Fibroblast of the aortic adventitia (primary cell): ENCODE measurements at places on chromosomes 4 and X.

- no peak for DNase-seq
These were observed 239.5 kb upstream of the HAND2 start for GRCh38 chr4:173769568-173769967.

DNA sequence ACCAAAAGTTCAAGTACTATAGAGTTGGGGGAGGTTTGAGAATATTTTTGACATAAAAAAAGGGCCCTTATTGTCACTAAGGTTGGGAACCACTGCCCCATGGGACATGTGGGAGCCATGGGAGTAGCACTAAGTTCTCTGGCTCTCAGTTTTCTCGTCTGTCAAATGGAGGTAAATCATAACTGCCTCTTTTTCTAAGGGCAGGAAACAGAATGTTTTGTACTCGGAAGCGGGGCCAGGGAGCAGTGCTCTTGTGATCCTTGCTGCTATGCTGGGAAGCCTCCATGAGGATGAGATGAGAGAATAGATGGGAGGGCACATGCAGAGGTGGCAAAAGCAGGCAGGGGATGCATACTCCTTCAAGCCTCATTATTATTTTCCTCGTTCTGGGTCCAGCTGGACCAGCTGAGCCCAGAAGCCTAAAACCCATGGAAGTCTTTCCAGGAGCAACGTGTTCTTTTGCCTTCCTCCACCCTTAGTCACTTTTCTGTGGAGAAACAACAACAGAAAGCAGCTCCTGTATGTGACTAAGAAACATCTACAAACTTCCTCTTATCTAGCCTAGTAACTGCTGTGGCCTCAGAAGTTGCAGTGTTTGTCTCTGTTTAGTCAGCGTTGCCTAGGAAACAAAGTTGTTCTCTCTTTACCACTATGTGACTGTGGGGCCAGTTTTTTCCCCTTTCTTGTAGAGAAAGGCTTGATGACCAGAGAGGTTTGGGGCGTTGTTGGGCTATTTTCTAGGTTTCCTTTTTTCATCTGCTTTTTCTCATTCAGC lies 64.8 kb downstream of the TSC22D3 start:
- DNase-seq, result peak; percentile 92

DNA sequence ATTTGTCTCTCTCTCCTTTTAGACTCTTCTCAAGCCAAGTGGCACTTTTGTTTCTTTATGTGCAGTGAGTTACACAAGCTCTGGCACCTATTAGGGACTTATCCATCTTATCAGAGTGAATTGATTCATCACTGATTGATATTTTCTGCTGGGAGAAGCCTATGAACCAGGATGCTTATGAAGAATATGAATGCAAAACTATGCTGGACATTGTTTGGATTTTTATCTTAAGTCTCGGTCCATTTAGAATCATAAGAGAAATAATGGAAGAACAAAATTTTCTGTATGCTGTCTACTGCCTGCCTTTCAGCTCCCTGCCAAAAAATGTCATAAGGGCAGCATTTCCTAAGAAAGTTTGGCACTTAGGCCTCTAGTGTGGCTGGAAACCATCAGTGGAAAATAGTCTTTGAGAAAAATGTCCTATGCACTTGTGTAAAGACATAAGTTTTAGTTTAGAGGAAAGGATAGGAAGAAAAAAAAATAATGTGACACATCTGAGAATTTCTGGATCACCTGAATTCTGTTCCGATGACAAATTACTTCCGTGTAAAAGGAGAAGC lies 365.7 kb upstream of the MAD2L1 start:
- peak; percentile 48 for DNase-seq

GRCh38 chrX:20515841-20516461 lies 249.2 kb upstream of the RPS6KA3 start:
- peak; percentile 83 for DNase-seq

GRCh38 chr4:157803421-157803820 lies 369.4 kb downstream of the GASK1B start:
- no peak for DNase-seq

GRCh38 chr4:70405765-70406164 lies 8.0 kb downstream of the OPRPN start:
- DNase-seq, result no peak

DNA sequence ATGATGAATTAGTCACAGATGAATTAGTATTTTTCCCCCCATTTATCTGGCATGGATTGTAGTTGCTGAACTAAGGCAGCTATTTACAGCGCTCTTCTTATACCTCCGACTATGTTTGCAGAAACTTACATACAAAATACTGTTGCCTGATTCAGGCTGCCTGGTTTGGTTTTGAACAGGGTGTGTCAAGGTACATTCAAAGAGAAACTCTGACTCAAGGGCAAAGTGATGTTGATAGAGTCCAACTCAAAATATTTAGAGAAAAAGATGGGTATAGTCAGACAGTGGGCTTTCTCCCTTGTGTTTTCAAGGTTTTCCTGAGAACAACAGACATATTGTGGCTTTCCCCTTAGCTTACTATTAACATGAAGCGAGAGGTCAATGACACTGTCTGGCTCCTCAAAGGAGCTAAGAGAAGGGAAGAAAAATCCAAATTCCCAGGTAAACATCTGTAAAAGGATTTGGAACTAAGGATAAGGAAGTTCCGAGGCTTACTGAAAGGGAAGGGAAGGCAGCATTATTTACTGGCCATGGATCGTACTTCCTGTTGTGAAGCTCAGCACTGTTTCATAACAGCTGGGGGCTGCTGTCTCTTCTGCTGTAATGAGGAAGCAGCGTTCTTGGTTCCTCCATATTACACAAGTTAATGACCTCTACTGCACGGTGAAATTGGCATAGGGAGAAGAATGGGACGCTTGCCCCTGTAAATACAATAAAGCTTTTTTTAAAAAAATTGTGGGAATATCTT lies 30.9 kb downstream of the FAM9C start:
- DNase-seq, result no peak

DNA sequence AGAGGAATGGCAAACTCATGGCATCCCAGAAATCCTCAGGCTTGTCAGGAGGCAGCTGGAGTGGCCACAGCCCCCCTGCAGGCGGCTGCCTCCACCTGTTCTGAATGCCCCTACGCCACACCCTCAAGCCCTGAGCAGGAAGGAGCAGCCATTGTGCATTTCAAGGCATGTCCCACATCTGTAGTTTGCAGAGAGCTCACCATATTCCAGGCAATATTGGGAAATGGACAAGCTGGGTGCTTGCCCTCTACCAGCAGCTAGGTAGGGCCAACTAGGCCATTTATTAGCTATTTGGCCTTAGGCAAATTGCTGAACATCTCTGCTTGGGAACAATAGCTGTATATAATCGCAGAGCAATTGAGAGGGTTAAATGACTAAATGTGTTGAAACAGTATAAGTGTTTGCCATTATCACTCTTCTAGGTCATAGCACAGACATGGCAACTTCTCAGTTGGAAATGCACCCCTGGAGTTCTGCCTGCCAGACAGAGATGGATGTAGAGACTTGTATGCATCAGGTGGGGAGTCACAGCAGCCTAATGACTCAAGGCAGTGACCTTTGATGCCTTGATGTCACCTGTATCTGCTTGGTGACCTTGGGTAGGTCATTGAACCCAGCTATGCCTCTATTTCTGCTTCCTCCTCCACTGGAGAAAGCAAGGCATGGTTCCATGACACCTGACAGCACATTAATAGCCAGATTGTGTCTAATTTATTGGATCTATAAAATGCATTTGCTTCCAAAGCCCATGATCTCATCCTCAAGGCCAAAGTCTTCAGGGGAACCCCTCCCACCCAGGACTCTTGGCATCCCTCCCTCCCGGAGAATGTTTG lies 52.8 kb downstream of the FHDC1 start:
- DNase-seq, result no peak

GRCh38 chrX:136812286-136812685 lies 31.6 kb upstream of the ARHGEF6 start:
- DNase-seq, result peak; percentile 15

GRCh38 chr4:166174717-166175490 lies 301.9 kb downstream of the TLL1 start:
- no peak for DNase-seq

DNA sequence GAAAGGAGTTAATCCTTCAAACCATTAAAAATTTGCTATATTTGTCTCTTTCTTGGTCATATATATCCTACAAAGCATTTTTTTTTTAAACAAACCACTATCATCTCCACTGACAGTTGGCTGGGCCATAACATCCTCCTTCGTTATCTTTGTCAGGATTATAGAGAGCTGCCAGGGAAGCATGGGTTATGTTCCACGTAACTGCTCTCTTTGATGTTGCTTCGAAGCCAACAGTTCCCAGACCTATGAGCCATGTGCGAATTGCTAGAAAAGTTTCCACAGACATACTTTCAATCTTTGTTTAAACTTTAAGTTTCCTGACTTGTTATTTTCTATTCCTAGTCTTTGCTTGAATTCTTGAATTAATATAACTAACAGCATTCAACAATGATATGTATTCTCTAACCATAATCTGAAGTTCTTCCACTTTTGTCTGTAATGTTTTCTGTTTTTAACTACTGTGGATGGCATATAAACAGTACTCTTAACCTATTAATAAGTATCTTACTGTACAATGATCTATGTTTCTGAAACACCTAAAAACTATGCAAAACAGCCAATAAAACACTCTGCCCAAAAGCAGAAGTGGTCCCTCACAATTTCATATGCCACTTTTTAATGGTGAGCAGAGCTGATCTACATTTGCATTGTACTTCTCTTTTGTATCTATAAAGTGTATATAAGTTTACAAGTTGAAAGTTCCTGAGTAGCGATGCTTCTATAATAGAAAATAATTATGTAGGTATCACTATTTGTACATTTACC lies 37.9 kb downstream of the EREG start:
- no peak for DNase-seq

DNA sequence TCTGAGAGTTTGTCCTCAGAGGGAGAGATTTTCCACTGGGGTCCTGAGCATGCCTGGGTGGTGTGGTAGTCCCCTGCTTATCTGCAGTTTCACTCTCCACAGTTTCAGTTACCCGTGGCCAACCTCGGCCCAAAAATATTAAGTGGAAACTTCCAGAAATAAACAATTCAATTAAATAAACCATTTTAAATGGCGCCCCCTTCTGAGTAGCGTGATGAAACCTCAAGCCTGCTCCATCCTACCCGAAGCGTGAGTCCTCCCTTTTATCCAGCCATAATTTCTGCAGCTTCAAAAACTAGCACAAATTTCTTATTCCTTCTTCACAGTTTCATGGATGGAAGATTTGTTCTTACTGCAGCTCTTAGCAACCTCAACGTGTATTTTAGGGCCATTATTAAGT lies 26.7 kb downstream of the PNMA6E start:
- DNase-seq, result no peak

- peak; percentile 77 for DNase-seq
These were observed 130.3 kb downstream of the DIPK2B start for GRCh38 chrX:45070116-45071007.

- DNase-seq, result peak; percentile 4
These were observed 209.3 kb downstream of the UGT8 start for GRCh38 chr4:114807759-114808404.

GRCh38 chrX:118373538-118373937 lies 27.6 kb downstream of the WDR44 start:
- DNase-seq, result no peak

GRCh38 chr4:75790024-75790423 lies 65.6 kb downstream of the USO1 start:
- DNase-seq, result no peak

DNA sequence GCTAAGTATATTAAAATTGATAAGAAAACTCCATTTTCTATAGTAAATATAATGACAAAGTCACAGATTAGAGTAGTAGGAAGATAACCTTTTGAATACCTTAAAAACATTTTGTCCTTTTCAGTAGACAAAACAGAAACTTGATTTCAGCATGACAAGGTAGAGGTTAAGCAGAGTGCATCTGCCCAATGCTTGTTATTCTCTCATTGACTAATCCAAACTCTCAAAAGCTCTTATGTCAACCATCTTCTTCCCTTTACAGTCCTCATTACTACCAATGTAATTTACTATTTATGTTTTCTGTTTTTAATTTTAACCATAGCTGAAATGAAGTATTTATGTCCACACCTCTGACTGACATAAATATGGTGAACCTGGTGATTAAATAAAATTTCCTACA lies 11.1 kb downstream of the NIPAL1 start:
- DNase-seq, result no peak

GRCh38 chr4:70581980-70582379 lies 10.1 kb upstream of the AMBN start:
- no peak for DNase-seq

DNA sequence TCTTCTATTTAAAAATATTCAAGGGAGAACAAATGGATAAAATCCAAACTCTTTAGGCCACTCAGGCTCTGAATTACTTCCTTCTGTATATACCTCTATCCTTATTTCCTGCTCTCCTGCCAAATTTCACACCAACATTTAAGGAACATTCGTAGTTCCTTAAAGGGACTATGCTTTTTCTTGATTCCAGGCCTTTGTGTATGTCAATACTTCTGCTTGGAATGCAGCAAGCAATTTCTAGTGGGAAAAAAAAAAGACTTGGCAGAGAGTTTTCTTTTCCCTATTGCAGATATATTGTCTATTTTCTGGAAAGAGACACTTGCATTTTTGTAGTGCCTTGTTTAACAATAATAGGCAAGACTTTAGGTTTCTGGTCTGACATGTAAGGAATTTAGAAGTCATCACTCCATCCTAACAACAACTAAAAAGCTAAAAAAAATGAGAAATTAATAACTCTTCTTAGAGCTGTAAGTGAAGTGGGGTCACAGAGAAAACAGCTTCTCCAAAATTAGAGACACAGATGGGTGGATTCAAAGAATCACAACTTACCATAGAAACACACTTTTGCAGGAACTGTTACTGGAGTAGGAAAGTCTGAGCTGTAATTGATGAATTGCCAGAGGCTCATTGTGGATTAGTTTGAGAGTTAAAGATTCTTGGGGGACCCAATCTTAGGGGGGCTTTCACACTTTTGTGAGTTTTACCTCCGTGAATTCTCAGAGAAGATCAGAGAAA lies 2.1 kb upstream of the ADH5 start:
- DNase-seq, result peak; percentile 61

DNA sequence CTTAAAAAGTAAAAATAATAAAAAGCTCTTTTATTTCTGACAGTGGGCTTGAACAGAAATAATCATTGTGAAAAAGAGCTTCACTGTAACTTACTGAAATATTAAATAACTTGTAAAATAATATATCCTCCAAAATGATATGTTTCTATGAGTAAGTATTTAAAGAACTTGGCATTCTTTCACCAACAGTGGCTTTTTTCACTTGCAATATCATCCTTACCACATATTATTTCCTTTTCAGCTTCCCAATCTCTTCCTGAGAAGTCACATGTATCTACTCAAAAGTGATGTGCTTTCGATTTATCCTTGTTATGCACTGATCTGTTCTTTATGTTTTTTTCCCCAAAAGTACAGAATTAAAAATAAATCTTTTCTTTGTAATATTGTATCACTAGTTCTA lies 2.2 kb upstream of the PCDH18 start:
- DNase-seq, result peak; percentile 52

- DNase-seq, result no peak
These were observed 61.3 kb upstream of the UGT8 start for GRCh38 chr4:114537352-114537751.

GRCh38 chr4:5280828-5281227 lies 229.5 kb downstream of the STK32B start:
- no peak for DNase-seq

DNA sequence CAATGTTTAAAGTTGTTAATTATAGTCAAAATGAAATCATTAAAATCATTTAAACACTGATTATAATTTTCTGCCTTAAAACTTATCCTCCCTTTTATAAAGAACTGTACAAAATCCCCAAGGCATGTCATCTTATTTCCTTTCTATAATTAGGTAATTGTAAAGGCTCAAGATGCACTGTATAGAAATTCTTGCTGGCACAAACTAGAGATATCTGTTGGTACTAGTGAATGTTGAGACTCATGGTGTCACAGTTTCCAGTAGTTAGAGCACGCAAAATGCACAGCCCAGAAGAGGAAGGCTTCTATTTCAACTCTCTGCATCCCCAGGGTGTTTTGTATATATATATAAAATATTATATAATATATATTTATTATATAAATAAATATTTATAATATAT lies 22.7 kb upstream of the PLA2G12A start:
- DNase-seq, result no peak
